ENCODE measurements at places on chromosomes 3 and 15.

GRCh38 chr3:141853629-141854168 lies 22.7 kb upstream of the ATP1B3 start:
- DNase-seq, result no peak

GRCh38 chr15:46652266-46652665 lies 1017.4 kb downstream of the SQOR start:
- DNase-seq, result peak; percentile 34

DNA sequence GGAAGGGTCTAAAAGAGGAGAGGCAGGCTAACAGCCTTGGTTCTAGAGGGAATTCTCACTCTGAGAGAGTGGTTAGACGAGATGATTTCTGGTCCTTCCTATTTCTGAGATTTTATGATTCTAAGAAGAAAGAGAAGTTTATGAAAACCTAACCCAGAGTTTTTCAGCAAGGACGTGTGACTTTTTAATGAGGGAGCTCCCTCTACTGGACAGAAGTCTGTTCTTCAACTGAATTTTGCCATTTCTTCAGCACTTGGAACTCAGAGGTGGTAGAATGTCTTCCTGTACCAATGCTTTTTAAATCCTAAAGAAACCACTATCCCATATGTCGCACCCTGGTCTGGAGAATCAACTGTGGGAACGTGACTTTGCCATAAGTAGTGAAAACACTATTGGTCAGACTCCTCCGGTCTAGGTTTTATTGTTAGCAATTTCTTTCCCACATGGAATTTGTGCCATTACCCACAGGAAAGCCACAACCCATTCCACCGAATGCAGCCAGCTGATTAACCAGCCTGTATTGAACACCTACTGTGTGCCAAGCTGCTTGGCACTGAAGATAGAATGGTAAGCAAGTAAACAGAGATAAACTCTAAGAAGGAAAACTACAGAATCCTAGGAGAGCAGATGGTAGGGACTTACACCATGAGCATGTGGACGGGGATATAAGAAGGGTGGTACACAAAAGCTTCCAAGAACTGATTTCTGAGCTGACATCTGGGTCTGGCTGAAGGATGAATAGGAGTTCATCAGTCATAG lies 199.5 kb upstream of the LMCD1 start:
- DNase-seq, result peak; percentile 4

- DNase-seq, result no peak
Measured at GRCh38 chr3:49058011-49058410, 28.8 kb upstream of the IMPDH2 start.

DNA sequence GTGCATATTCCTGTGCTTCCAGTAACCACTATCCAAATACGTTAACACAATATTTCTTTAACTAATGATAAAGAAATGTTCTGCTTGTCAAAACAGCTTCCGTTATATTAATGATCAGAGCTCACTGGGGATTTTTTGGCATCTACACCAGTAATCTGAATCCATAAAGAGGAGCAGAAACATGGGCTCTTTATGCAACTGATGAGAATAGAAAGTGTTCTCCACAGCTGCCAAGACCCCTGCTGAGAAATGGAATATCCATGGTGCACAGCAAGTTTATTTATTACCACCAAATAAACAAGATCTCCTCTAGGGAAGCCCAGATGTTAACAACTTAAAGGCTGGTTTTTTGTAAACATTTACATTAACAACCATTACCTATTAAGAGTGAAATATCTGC lies 54.5 kb downstream of the ALDH1A2 start:
- DNase-seq, result peak; percentile 13
